ENCODE measurements at places on chromosomes 12 and 14.

DNA sequence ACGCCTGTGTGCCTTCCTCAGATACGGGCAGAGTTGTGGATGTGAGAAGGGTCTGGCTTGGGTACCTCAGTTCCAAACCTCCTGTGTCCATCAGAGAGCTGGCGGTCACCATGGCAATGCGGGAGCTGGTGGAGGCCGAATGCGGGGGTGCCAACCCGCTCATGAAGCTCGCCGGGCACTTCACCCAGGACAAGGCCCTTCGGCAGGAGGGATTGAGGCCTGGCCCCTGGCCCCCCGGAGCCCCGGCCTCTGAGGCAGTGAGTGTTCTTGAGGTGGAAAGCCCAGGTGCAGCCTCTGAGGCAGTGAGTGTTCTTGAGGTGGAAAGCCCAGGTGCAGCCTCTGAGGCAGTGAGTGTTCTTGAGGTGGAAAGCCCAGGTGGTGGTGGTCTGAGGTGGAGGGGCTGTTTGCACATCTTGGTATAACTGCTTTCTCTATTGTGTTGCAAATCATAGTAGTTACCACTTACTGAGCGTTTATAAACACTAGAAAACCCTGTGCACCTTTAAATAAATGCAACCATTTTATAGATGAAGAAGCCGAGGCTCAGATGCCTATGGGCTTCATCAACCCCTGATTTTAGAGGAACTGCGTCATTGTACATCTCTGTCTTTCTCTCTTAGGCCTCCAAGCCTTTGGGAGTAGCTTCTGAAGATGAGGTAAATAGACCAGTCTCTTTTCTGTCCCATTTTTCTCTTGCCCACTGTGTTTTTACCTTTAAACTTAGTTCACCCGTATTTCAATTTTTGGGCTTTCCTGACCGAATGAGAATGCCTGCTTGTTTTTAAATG lies 976 bp downstream of the PEX5 start:
- DNase-seq: peak; percentile 48

DNA sequence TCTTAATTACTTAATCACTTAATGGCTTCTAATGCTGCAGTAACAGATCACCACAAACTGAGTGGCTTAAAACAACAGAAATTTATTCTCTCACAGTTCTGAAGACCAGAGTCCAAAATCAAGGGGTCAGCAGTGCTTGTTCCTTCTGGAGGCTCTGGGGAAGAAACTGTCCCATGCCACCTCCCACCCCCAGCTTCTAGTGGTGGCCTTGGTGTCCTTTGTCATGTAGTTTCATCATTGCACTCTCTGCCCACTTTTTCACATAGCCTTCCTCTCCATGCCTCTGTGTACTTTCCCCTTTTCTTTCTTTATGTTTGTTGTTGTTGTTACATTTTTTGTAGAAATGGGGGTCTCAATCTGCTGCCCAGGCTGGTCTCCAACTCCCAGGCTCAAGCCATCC lies 16.1 kb upstream of the UBC start:
- DNase-seq: no peak

DNA sequence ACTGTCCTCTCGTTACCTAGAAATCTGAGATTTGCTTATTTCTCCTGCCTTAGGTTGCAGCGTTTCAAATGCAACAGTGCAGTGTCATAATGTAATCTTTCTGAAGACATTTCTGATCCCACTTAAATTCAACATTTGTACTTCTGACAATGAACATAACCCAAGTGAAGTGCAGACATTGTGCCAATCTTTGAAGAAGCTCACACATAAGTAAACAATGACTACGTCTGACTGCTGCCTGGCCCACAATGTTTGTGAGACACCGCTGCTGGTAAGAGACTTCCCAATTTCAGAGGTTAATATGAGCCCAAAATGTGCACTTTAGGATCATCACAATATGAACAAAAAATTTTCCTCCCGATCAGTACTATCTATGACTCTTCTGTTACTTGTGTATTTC lies 84.6 kb upstream of the BCL2L14 start:
- DNase-seq: no peak

GRCh38 chr14:54901380-54902142 lies 1.1 kb downstream of the GCH1 start:
- DNase-seq: peak; percentile 22

DNA sequence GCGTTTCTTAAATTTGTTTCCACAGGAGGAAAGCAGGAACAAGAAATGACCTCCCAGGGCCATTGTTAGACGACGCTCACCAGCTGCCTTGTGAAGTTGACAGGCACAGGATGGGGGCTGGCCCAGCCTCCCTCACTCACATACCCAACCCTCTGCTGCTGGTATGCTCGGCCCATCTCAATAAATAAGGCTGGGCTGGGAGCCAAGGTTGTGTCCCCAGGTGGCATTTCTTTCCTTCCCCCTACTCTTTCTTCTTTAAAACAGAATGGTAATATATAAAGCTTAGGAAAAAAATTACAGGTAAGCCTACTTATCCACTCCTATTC lies 93.0 kb downstream of the ACTN1 start:
- DNase-seq: no peak

DNA sequence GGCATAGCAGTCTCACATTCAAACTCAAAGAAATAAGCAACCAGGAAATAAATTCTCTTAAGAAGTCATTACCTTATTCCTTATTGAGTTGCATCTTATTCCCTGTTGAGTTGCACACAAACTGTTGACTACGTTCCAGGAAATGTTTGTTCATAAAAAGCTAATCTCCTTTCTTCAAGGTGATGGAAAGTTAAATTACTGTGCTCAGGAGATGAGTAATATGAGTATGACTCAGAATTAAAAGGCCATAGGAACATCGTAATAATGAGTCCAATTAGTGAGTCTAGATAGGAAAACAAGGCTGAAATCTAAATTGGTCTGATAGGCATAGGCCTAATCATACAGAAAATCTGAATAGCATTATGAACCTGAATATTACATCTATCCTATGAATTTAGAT lies 203.1 kb downstream of the SLC2A13 start:
- DNase-seq: no peak

DNA sequence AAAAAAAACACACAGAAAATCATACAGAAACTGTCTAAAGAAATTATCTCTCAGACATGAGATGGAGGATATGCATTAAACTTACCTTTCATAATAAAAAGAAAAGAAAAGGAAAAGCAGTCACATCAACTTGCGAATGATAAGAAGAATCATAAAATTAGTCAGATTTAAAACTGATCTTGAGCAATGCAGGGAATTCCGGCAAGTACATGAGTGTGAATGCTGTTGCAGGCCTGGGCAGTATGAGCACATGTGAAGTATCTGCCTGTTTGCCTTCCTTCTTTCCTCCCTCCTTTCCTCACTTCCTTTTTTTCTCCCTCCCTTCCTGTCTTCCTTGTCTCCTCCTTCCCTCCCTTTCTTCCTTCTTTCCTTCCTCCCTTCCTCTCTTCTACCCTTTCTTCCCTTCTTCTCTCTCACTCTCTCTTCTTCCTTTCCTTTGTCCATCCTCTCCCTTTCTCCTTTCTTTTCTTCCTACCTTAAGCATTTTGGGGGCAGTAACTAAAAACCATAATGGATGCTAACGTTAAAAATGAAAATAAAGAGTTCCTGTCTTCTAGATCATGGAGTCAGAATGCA lies 38.5 kb upstream of the SLC6A15 start:
- no peak for DNase-seq

- DNase-seq: no peak
These were observed 49.7 kb downstream of the SNAPC1 start for GRCh38 chr14:61811882-61812346.

DNA sequence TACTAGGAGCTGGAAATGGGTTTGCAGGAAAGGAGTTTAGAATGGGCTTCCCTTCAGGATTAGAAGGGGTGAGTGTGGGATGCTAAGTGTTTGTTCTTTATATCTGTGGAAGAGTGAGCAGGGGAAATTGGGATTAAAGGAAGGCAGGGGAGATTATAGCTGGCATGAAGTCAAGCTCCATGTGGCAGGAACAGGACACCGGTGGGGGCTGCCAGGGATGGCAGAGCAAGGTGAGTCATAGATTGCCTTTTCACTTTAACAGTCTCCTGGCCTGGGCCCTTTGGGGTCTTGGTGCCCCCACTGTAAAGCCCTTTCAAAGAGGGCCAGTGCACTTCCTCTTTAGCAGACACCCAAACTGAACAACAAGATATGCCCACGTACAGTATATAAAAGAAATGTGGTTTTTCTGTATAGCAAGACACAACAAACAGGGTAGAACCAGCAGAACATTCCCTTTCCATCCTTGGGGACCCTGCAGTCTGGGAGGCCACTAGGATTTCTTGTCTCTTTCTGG lies 23.1 kb upstream of the FBXO21 start:
- no peak for DNase-seq

DNA sequence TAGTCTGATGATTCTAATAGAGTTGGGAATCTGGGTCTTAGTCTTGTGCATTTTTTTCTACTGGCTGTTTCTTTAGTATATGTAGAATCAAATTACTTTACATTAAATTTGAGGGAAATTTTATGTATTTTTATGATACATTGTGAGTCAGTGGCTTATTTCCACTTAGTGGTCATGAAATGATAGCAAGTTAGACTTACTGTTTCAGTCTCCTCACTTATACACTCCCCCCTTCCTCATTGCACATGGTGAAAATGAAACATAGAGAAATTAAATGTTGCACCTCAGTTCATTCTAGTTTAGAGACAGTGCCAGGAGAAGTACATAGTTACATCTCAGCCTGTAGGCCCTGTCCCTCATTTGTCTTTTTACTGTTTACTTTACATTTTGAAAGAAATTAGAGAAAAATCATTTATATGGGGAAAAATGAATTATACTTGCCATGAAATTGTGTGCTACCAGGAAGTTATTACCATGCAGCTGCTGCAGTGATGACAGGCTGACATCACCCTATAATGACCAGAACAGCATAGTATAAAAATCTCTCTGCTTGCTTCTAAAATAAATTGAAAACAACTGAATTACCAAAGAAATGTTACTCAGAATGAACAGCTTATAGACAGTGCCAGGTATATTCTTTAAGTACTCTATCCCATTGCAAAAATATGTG lies 113.2 kb downstream of the TRMT5 start:
- DNase-seq: no peak

DNA sequence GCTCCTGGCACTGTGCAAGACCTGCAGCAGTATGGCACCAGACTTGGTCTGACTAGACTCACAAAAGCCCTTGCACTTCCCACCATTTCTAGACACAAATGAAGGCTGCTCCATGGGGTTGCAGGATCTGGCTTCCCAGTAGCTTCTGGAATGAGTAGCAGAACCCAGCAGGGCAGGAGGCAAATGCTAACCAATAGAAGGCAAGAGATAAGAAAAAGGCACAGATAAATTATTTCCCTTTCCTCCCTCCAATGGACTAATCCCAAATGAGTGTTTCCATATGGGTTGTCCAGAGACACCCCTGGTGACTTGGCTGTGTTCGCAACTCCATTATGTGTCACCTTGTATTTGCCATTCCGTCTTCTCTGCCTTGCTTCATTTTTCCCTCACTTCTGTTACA lies 49.7 kb downstream of the KIF21A start:
- DNase-seq: no peak

Measured in HAP-1 (cell line).